ENCODE measurements at places on chromosomes 16 and 17.

- DNase-seq, result no peak
These were observed 318.3 kb upstream of the CA10 start for GRCh38 chr17:52476638-52477313.

DNA sequence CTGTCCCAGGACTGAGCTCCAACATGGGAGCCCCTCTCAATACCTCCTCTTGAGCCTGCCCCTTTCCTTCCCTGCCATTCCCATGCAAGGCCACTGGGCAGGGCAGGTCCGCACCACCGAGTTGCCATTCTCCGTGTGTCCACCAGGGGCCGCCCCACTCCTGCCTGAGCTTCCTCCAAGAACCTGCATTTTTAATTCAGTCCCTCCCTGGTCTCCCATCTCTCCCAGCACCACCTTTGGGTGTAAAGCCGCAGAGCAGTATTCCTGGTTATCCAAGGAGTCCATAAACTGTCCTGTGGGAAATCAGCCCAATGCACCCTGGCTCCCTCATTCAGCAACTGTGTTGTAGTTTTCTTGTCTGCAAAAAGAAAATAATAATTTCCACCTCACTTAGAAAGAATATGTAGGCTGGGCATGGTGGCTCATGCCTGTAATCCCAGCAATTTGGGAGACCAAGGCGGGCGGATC is 15.9 kb upstream of the ANKRD40CL start:
- peak; percentile 79 for DNase-seq

DNA sequence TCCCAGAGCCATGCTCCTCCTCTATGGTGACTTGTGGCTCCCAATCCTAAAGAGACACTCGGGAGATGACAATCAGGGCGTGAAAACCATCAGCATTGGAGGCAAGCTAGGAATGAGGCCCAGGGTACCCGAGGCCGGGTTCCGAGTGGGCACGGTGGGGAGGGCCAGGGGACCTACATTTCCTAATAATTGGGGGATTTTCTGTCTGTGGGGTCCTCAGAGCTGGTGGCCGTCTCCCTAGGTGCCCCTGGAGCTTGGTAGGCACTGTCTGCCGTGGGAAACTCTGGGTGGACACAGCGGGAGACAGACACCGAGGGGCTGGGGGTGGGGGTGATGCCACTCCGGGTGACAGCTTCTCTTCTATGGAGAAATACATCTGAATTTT is 312.5 kb upstream of the TNRC6C start:
- no peak for DNase-seq

DNA sequence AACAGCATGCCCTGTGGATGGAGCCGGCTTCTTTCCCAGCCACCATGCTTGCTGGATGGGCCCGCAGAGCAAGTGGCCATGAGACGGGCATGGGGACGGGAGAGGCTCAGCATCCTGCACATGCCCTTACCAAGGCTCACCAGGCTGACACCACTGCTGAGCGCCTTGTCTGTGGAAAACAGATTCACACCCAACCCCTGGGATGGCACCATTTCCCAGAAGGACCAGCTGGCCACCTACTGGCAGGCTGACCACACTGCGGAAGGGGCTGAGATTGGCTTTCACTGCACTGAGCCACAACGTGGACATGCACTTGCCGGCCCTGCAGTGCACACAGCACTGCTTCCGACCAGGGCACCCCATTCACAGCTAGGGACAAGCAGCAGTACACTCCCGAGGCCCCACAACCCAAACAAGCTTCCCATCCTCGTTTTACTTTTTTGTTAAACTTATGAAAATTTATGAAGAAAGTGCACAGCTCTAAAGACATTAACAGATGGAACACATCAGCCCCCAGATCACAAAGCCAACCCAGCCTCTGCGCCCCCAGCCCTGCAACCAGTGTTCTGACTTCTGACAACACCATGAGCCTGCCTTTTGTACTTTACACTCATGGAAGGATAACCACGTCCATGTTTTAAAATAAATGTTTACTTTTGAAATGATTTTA is 13.9 kb upstream of the KRTAP17-1 start:
- DNase-seq, result peak; percentile 43
